ENCODE measurements at places on chromosomes 6 and 20.

GRCh38 chr6:84979541-84979940 is 215.1 kb upstream of the TBX18 start:
- no peak for DNase-seq

- peak; percentile 67 for DNase-seq
Observed at GRCh38 chr6:35400901-35401311, 51.2 kb upstream of the FANCE start.

DNA sequence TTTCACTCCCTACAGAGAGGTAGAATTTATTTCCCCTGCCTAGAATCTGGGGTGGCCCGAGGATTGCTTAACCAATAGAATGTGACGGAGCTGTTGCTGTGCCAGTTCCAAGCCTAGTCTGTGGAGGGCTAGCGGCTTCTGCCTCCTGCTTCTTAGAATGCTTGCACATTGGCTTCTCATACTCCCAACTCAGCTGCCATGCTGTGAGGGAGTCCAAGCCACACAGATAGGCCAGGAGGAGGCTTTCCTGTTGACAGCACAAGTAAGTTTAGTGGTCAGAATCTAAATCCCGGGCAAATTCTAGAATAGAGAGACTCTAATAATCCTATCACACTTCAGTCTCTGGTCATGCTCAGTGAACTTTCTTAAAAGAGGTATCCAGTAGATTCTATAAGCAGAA is 57.5 kb upstream of the SNRPB2 start:
- no peak for DNase-seq

DNA sequence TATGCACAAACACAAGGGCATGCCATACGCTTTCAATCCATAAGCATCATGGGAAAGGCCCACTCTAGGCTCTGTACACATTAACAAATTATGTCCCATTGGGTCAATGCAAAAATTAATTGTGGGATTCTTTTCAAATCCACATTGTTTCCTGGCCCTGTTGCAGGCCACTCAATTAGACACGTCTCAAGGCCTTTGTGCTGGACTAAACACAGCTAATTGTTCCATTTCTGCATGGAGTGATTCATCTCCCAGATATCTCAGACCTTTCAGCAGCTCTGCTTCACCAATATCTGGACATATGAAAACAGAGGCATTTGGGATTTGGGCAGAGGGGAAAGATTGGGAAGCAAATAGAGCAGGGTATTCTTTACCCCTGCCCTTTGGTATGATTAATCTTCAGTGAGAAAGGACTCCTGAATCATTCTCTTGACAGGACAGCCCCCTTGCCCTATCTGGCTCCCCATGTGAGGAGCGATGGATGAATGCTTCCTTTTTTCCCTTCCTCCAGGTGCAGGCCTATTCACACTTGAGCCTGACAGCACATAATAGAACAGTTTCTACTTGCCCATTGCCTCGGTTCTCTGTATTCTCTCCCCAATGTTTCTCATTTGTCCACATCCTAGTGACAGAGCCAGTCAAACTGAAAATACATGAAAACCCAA is 547.6 kb downstream of the HAO1 start:
- no peak for DNase-seq

- peak; percentile 89 for DNase-seq
Observed at GRCh38 chr6:150573041-150573681, 26.5 kb upstream of the PLEKHG1 start.

GRCh38 chr20:7123457-7123856 is 356.0 kb downstream of the BMP2 start:
- DNase-seq: no peak

GRCh38 chr6:158366363-158366762 is 54.1 kb downstream of the TULP4 start:
- DNase-seq: no peak

GRCh38 chr6:38610050-38610625 is 29.6 kb downstream of the BTBD9 start:
- DNase-seq: no peak

DNA sequence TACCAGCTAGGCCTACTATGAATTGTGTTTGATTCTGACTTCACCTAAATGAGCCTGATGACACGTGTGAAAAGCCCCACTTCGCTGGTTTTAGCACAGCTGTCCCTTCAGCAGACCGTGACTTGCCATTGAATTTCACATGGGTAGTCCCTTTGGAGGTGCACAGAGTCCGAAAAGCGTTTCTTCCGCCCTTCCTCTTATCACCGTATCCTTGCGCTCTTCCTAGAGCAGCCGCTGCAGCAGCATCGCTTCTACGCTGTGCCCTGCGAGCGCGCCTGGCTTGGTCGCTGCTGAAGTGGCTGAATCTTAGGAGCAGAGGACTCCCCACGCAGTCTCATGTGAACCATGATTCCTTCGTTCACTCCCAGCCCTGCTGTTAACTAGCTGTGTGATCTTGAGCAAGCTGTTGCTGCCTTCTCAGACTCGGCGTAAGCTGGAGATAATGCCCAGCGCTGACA is 127.0 kb downstream of the PACRG start:
- no peak for DNase-seq

- DNase-seq: no peak
Observed at GRCh38 chr6:15730442-15730841, 67.6 kb upstream of the DTNBP1 start.

DNA sequence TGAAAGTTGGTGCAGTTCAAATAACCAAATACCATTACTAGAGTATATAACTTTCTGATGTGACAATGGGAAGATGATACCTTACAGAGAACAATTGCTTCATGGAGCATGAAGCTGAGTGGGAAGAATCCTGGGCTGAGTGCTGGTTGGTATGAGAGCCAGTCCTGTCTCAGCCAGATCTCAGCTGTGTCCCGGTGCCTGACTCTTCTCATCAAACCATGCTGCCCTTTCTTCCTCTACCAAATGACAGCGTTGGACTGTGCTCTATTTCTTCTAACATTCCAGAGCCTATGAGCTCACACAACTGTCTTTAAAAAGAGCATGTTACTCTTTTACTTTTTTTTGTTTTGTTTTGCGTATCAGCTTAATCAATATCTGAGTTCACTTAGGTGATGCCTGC is 27.5 kb upstream of the PBOV1 start:
- no peak for DNase-seq

GRCh38 chr6:25928562-25929324 is 1.7 kb downstream of the SLC17A2 start:
- DNase-seq: no peak

DNA sequence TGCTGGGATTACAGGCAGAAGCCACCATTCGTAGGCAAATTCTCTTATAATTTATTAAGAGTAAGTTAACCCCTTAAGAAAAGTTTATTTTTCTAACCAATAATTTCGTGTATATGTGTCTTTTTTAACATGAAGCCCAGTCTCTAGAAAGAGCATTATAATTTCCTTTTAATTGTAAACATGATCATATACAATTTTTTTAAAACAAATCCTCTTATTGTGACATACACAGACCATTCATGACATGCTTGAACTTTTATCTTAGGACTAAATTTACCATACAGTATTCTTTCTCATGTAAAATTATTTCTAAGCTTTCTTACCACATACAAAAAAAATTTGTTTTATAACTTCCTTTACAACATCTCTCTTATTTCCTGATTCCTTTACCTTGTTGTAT is 6.7 kb downstream of the ACOT13 start:
- no peak for DNase-seq

- DNase-seq: peak; percentile 71
Observed at GRCh38 chr6:93104195-93104817, 315.1 kb downstream of the EPHA7 start.

GRCh38 chr20:63815615-63816253 is 15.3 kb downstream of the ZBTB46 start:
- DNase-seq: no peak

- no peak for DNase-seq
Observed at GRCh38 chr20:11920083-11920482, 2.4 kb downstream of the BTBD3 start.

GRCh38 chr6:135519348-135519747 is 21.8 kb upstream of the AHI1 start:
- DNase-seq: no peak

DNA sequence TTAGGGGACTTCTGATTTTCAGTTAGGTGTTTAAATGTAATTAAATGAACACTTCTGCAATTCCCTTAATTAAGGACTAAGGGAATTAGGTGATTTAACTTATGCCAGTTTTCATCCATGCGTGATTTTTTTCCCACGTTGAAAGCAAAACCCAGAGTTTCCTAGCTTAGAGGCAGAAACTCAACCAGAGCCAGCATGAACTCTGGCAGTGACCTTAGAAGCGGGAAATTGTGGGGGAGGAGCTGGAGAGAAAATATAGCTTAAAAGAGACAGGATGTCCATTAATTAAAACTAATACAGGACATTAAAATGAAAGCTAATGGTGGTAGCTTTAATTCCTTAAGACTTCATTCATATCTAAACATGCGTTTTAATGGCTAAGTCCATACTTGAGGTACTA is 41.6 kb downstream of the IYD start:
- DNase-seq: no peak

DNA sequence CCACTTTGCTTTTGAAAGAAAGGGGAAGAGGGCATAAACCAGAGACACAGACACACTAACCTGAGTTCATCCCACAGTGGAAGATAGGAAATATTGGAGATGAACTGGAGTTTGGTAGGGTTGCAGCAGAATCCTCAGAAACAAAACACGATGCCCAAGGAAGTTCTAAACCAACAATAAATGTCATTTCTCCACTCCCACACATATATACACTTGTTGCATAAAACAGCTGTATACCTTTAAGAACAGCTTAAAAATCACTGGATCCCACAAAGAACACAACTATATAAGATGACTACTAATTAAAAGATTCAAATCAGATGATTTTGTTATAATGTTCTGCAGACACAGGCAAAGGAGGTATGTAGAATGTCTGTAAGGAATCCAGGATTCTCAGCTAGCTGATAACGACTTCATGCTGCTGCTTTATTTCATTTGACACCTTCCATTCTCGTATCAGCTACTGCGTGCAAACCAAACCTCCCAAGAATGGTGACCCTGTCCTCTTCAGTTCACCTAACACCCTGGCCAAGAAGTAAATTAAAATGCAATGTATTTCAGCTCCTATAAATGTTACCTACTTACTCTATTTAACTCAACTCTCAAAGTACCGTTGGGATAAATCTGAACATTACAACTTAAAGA is 14.3 kb downstream of the KIF13A start:
- DNase-seq: no peak

DNA sequence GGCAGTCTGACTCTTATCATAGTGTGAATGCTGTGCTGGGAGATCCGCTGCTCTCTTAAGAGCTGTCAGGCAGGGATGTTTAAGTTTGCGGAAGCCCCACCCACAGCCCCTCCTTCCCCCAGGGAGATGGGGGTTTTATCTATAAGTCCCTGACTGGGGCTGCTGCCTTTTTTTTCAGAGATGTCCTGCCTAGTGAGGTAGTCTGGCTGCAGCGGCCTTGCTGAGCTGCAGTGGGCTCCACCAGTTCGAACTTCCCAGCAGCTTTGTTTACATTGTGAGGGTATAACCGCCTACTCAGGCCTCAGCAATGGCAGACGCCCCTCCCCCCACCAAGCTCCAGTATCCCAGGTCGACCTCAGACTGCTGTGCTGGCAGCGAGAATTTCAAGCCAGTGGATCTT is 75.7 kb upstream of the UST start:
- peak; percentile 59 for DNase-seq

DNA sequence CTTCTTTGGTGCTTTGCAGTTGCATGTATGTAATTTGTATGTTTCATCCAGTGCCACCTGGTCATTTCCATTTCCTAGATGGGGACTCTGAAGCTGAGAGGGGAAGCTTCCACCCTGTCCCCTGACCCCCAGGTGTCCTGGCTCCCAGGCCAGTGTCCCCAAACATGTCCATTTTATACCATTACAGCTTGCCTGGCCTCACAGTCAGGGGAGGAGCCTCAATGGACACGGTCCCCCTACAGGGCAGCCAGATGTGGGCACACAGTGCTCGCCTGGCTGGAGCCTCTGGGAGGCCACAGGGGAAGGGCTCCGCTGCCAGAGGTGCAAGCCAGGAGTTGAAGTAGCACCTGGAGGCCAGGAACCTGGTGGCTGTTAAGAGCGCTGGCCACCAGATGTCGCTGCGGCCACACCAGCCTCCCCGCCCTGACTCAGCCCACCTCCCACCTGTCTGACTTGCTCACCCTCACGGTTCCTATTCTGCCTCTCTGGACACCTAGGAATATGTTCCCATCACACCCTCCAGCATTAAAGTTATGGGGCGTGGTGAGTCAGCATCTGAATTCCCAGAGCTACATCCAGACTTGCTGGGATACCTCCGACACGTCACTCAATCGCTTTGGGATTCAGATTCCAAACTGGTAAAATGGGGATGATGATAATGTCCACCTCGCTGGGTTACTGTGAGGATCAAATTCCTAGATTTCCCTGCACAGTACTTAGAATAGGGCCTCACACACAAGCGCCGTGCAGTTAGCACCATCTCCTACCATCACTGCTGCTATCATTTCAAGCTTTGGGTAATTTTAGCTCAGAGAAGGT is 107.4 kb downstream of the SULF2 start:
- DNase-seq: peak; percentile 88

DNA sequence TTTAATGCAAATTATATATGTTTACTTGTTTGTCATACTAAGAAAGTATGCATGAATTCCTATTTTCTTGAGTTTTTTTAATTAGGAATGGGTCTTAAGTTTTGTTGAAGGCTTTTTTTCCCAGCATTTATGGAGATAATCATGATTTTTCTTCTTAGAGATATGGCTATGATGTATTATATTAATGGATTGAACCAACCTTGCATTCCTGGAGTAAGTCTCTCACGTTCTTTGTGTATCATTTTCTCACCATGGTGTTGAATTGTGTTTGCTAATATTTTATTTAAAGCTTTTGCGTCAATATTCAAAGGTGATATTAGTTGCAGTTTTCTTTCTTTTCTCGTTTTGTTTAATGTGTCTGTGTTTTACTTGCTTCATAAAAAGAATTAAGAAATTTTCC is 48.4 kb upstream of the SLC35D3 start:
- DNase-seq: no peak

DNA sequence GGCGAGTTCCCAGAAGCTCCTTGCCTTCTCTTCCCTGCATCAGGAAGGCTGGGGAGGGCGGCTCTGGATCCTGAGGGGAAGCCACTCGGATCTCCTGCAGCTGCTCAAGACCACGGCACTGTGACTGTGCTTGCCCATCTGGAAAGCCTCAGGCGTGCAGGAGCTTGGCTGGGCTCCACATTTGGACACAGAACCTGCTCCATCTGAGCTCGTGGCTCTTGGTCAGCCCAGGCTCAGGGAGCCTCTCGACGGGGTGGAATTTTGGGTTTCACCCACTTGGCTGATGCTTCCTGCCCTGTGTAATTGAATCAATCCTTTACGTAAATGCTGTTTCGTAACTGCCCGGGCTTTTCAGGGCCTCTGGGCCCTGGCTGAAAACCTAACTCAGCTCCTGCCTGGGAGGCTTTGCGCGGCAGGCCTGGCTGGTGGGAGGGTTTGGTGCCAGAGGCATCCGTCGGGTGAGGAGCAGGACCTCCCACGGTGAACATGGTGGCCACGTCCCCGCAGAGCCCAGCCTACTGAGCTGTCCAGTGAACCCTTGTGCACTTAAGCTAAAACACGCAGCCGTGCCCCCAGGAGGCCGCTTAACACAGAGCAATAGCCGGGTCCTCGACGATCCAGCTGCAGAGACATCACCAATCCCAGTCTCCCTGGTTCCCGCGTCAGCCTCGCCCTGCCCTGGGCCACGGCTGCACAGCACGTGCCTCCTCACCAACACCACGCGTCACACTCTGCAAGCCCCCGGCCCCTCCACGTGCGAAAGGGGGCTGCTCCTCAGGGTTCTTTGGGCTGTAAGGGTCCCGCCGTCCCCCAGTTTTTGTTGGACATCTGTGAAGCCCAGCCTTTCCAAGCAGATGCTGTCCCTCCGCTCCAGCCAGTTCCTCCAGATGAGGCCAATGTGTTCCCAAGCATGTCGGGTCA is 241.0 kb downstream of the DLL1 start:
- DNase-seq: no peak

- DNase-seq: peak; percentile 84
Observed at GRCh38 chr6:3484192-3484591, 27.3 kb upstream of the SLC22A23 start.
